ENCODE measurements at places on chromosomes 2 and 18.

DNA sequence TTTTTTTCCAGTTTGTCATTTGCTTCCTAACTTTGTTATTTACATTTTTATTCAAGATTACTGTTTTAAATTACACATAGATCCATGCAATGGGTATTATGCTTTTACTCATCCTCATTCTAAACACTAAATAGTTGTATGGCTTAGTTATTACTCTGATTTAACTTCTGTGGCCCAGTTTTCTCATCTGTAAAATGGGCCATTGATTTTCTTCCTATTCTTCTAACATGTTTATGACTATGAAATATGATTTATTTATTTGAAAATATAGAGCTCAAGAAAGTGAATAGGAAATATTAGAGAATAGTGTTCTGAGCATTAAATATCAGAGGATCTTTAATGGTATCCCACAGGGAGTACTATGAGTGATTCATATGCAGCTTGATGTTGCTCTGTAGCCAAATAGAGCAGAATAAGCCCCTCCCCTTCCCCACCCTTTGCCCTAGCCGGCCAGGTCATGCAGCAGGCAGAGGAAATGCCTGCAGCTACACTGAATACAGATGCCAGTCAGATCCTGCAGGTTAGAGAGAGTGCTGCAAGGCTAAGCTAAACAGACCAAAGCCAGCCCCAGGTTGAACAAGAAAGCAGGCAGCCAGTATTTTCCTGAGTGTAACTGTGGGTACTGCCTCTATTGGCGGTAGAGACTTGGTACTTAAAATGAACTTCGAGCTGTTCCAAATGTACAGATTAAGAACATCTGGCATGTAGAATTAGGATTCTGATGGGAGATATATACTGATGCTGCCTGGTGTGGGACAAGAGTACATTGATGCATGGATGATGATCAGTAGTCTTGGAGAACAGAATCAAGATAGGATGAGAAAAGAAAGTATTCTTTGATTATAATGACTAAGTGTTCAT lies 11.7 kb upstream of the ACYP2 start:
- DNase-seq: no peak

DNA sequence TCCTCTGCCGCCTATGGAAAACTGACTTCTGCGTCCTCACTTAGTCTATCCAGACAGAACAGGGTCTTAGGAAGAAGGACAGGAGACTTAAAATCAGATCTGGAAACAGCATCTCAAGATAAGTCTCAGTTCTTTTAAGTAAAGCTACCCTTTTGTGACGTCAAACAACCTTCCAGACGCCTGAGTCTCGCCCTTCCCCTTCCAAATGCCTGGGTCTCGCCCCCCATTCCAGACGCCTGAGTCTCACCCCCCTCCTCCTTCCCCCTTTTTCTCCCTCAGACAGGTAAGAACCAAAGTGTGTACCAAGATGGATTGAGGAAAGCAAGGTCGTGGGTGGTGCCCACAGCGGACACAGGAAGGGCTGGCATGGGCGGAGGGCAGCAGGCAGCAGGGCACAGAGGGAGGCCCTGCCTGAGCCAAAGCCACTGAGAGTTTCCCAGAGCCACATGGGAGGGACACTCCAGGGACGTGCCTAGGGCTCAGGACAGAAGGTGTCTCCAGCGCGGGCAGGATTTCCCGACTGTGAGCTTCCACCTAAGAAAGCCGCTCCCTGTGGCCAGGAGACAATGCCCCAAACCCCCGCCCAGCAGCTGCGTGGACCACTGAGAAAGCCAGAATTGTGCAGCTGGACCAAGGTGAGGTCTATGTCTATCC lies 51.3 kb downstream of the ANKMY1 start:
- DNase-seq: no peak

DNA sequence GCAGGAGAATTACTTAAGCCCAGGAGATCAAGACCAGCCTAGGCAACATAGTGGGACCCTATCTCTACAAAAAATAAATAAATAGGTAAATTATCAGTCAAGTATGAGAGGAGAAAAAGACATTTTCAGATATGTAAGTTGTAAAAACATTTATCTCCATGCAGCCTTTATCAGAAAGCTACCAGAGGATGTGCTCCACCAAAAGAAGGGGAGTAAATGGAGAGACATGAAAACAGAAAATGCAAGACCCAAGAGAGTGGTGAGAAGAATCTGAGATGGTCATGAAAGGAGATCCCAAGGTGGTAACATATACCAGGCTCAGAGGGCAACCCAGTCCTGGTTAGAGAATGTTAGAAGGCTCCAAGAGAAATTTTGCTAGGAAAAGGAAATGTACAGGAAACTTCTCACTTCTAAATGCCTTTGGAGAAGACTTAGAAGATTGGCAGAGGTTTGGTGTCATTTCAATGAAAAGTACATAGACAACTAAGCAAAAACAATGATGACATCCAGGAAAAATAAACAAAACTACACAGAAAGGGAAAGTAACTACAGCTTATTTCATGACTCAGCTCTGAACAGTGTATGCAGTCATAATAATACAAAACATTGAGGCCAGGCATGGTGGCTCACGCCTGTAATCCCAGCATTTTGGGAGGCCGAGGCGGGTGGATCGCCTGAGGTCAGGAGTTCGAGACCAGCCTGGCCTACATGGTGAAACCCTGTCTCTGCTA lies 19.5 kb downstream of the CIB4 start:
- DNase-seq: no peak

- no peak for DNase-seq
Measured at GRCh38 chr2:225254363-225254762, 145.1 kb upstream of the NYAP2 start.

DNA sequence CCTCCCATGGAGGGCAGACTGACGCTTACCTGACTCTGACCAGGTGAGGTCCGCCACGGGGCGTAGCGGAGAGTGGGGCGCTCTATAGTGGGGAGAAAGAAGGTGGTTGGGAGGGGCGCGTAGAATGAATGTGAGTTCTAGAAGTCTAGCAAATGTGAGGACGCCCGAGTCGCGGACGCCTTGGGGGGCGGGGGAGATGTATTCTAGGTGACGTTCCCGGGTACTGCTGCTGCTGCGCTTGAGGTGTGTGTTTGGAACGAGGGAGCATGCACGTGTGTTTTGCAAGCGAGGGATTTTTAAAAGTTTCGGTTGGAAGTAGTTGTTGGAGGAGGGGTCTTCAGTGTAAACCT lies 758 bp downstream of the RIF1 start:
- peak; percentile 32 for DNase-seq

DNA sequence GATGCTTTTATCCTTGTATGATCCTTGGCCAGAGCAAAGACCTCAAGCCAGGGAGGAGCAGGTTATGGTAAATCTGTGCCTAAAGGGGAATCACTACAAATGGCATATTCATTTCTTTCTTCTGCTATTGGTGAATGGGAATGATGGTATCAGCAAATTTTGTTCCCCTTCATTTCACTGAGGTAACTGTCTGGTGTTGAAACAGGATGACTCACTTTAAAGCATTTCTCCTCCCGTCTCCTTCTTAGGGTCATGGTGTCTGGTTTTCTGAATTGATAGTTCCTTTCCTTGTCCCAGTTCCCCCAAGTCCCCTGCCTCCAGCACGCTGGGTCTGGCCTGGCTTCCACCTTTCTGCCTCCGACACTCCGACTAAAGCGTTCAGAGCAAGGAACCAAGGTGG lies 109.2 kb downstream of the MREG start:
- no peak for DNase-seq

- DNase-seq: no peak
Measured at GRCh38 chr2:224572338-224572737, 12.8 kb downstream of the CUL3 start.
